ENCODE measurements at places on chromosomes 2 and 18.

GRCh38 chr18:34707670-34708069 lies 2.4 kb upstream of the DTNA start:
- H3K27me3 ChIP-seq = no peaks in the 10 kb centered on the region
- H3K4me1 ChIP-seq = peaks cover 48% of the 10 kb centered on the region
- H3K4me3 ChIP-seq = peak overlapping the region; percentile 16
- peak overlapping the region; percentile 90 for H3K27ac ChIP-seq
- DNase-seq = no peak

- peak overlapping the region; percentile 33 for H3K27ac ChIP-seq
- no peaks in the 10 kb centered on the region for H3K27me3 ChIP-seq
- H3K4me3 ChIP-seq = no peak overlapping the region
Observed at GRCh38 chr2:189641002-189641401, 20.3 kb upstream of the ASNSD1 start.

- H3K4me1 ChIP-seq = peaks cover 29% of the 10 kb centered on the region
- no peak for DNase-seq
- no peaks in the 10 kb centered on the region for H3K36me3 ChIP-seq
- H3K4me3 ChIP-seq = peak overlapping the region; percentile 91
- peaks cover 59% of the 10 kb centered on the region for H3K27me3 ChIP-seq
- H3K27ac ChIP-seq = no peak overlapping the region
Observed at GRCh38 chr2:158970241-158970751, 1.9 kb downstream of the TANC1 start.

DNA sequence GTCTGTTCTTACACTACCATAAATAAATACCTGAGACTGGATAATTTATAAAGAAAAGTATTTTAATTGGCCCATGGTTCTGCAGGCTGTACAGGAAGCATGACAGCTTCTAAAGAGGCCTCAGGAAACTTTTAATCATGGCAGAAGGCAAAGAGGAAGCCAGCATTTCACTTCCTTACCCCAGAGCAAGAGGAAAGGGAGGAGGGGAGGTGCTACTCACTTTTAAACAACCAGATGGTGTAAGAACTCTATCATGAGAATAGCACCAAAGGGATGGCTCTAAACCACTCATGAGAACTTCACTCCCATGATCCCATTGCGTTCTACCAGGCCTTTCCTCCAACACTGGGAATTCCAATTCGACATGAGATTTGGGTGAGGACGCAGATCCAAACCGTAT lies 344.4 kb upstream of the SLC39A10 start:
- H3K4me1 ChIP-seq = peaks cover 22% of the 10 kb centered on the region
- peaks cover 41% of the 10 kb centered on the region for H3K27me3 ChIP-seq
- H3K4me3 ChIP-seq = no peak overlapping the region

DNA sequence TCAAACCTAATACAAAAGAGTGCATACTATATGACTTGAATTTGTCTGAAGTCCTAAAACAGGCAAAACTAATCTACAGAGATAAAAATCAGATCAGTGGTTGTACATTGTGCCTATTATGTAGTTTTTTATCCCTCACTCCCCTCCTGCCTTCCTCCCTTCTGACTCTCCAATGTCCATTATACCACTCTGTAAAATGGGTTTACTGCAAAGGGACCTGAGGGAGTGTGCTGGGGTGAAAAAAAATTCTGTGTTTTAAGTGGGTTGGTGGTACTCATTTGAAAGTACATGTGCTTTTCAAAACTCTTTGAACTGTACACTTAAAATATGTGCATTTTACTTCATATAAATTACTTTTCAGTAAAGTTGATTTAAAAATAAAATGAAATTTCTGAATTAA lies 89.0 kb upstream of the UBE2E3 start:
- peaks cover 3% of the 10 kb centered on the region for H3K4me1 ChIP-seq
- DNase-seq = no peak
- no peak overlapping the region for H3K27ac ChIP-seq
- no peaks in the 10 kb centered on the region for H3K36me3 ChIP-seq

GRCh38 chr18:68873003-68873402 lies 75.1 kb downstream of the CCDC102B start:
- H3K36me3 ChIP-seq = no peaks in the 10 kb centered on the region
- H3K27ac ChIP-seq = no peak overlapping the region
- H3K4me3 ChIP-seq = no peak overlapping the region
- H3K4me1 ChIP-seq = no peaks in the 10 kb centered on the region
- H3K27me3 ChIP-seq = no peaks in the 10 kb centered on the region
